Stimulated activated CD4-positive, alpha-beta T cell treated with anti-CD3 and anti-CD28 coated beads, Interleukin-4, amount 100 ng/mL, for 24 hours (primary cell): ENCODE measurements at places on chromosomes 4 and X.
A peak's percentile ranks its signal among the peaks of the same experiment; 100 is the strongest.

- no peak for DNase-seq
Measured at GRCh38 chr4:66035701-66036100, 365.4 kb upstream of the EPHA5 start.

DNA sequence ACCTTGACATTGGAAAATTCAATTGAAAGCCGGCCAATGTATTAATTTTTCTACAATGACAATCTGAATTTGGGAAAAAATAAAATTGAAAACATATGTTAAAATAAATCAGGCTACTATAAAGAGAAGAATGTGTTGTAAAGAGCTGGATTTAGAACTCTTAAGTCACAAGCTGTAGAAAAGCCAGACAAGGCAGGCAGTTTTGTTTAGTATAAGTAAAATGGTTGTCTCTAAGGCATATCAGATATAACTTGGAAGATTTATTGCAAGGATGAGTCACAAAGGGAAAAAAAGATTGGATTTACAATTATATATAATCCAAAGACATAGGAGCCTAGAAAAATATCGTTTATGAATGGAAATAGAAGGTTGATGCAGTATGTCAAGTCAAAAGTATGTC, 549.1 kb upstream of the EPHA5 start:
- DNase-seq: no peak

- no peak for DNase-seq
Measured at GRCh38 chr4:125952631-125953030, 637.9 kb downstream of the FAT4 start.

GRCh38 chrX:10992110-10992509, 119.0 kb upstream of the HCCS start:
- DNase-seq: no peak

GRCh38 chr4:15068298-15068697, 66.0 kb downstream of the CPEB2 start:
- DNase-seq: no peak

DNA sequence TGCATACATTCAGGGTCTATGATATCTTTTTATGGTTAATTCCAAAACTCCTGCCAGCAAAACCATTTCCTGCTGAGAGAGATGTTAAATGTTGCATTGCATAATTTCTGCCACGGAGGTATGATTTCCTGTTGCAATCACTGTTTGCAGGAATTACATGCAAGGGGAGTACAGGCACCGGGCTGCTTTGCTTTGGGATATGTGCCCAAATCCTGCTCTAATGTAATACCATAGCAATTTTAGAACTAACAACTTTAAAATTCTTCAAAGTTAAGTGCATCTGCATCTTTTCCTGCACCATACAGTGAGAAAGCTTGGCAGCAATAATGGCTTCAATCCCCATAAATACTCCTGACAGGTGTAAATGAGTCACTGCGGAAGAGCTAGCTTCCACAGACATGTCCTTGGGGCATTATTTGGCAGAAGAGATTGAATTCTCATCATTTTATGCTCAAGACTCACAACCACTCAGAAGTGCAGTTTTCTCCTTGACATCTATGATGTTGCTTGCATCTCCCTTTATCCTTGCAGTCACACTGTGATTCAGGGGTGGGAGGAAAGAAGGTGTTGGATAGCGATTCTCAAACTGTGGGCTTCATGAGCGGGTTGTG, 29.6 kb downstream of the TRIM2 start:
- no peak for DNase-seq

DNA sequence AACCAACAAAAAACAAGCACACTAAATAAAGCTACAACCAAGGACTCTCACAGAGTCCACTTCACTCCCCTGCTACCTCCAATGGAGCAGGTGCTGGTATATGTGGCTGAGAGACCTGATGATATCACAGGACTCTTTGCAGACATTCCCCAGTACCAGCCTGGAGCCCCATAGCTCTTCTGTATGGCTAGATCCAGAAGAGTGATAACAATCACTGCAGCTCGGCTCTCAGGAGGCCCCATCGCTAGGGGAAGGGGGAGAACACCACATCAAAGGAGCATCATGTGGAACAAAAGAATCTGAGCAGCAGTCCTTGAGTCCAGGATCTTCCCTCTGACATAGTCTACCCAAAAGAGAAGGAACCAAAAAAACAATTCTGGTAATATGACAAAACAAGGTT, 237.1 kb upstream of the TLL1 start:
- no peak for DNase-seq

DNA sequence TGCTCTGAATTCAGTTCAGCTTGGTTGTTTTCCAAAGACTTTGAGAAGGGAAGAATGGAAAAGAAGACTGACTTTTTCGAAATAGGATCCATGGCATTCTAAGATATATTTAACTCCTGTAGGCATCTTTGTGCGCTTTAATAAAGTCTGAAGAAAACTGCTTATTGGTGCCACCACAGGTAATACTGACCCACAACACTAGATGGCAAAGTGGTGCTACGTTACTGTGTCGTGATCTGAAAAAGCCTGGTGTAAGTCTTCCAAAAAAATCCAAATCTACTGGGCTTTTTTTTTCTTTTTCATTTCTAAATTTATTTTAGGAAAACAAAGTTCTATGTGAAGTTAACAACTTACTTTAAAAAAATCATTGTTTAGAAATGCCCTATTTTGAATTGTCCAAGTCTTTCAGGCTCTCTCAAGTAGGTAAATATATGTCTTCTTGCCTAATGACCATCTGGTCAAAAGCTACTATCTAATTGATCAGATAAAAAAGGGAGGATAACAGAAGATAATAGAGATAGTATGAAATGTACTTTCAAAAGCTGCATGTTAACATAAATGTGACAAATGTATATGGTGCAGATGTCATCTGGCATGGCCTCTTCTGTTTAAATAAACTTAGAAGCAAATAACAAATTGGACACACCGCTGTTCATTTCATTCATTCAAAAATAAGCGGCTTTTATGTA, 47.0 kb upstream of the MID1IP1 start:
- DNase-seq: peak; percentile 40

GRCh38 chr4:84913176-84913575, 53.3 kb downstream of the WDFY3 start:
- DNase-seq: no peak

GRCh38 chrX:25020391-25020904, 4.7 kb upstream of the ARX start:
- no peak for DNase-seq

DNA sequence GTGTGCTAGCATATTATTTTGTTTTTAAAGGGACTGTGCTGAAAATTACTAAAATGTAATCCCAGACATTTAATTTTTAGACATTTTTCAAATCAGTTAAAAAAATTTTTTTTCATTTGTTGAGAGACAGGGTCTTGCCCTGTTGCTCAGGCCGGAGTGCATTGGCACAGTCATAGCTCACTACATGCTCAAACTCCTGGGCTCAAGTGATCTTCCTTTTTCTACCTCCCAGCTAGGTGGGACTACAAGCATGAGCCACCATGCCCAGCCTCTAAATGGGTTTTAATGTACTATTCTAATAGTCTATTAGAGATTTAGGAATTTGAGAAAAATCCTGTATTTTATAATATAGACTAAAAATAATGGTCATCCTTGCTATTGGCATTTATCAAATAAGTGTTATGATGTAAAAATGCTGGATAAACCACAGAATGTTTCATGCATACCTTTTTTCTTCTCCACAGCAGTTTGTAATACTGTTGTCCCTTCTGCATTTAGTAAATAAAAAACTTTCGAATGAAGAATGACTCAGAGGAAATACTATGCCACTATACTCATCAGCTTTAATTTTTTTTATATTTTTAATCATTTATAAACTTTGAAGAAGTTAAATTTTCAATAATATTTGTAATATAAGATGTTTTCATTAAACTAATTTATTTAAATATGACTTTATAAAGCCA, 29.9 kb downstream of the CPEB2 start:
- no peak for DNase-seq

DNA sequence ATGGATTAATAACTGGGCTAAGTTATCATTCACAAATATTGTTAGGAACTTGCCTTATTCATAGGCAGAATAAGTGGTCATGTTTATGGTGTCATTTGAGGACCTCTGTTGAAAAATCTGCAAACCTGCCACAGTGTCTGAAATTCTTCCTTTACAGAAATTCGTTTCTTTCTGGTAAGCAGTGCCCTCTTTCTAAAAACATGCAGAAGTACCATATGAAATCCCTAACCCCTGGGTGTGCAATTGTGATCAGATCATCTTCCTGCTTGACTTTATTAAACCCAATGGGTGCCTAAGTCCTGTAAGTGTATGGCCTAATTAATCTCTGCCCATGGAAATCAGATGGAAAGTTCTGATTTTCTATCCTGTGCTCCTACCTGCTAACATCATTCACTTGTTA, 4.4 kb upstream of the HTATSF1 start:
- DNase-seq: no peak

DNA sequence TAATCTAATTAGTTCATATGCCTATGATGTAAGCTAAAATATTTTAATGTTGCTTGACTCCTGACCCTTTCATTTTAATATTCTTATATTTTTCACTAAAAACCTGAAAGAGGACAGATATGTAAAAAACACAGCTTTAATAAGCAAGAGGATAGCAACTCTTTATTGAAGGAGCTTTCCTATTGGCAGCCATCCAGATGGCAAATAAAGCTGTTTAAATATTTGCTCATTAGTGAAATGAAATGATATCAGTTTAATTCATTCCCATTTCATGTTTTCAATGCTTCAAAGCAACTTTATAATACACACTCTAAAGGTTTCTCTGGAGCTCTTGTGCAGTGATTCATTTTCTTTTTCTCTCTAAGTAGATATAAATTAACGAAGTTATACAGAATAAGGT, 473.4 kb downstream of the PCDH7 start:
- DNase-seq: no peak

- no peak for DNase-seq
Measured at GRCh38 chr4:123127218-123127617, 204.8 kb upstream of the NUDT6 start.

DNA sequence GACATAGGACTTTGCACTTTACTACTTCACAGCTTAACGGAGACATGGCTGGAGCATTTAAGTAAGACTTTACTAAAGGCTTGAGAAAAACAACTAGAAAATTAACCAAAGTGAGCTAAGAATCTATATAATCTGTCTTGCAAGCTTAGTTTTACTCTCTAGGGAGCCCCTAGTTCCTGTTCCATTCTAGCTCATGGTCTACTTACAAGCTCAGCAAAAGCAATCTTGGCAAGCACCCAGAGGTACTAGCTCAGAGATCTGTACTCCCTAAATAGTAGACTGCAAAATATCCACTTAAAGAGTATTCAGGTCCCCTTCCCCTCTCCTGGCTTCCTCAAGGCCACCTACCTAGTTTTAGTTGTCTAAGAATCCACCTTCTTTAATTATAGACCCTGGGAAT, 469.0 kb downstream of the IDS start:
- no peak for DNase-seq

DNA sequence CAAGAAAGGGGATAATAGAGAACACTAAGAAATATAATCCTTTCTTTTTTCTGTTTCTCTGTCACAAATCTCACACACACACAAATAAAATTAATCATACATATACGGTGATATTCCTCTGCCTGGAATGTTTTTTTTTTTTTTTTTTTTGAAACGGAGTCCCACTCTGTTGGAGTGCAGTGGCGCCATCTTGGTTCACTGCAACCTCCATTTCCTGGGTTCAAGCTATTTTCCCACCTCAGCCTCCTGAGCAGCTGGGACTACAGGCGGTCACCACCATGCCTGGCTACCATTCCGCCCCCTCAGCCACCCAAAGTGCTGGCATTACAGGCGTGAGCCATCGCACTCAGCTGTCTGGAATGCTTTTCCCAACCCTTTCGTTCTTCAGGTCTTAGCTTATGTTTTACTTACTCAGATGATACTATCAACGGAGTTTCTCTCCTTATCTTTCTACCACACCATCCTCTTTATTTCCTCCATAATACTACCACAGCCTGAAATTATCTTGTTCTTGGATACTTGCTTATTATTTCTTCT, 69.3 kb downstream of the ANKRD17 start:
- DNase-seq: no peak

GRCh38 chrX:85109235-85109634, 105.6 kb downstream of the APOOL start:
- DNase-seq: no peak

DNA sequence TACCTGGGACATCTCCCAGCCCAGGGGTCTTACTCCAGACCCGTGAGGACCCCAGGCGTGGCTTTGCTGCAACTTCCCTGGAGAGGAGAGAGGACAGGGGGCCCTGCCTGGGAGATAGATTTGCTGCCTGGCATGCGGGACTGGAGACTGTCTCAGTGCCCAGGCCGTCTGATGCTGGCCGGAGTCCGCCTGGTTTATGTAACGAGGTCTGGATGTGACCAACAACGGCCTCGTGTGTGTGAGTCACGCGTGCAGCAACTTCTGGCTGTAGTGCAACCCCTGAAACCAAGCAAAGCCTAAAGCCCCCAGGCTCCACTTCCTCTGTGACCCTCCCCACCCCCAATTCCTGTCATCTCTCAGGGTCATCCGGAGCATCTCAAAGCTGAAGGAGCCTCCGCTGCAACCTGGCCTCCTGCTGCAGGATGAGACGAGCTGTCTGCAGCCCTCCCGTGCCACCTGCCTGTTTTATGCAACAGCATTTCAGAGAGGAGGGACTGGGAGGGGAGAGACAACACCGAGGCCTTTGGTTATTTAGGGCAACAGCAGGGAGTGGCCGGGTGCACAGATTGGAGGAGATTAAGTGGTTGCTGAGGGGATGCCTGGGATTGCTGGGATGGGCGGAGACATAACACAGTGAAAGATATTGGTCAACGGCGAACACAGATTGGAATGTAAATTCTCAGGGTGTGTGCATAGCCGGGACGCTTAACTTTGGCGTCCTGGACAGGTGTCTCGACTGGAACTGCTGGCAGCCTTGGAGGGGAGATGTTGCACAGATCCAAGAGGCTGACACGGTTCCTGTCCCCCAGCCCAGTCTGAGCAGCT, 16.0 kb downstream of the XG start:
- no peak for DNase-seq

GRCh38 chrX:100948557-100948956, 19.8 kb upstream of the XKRX start:
- DNase-seq: no peak

- DNase-seq: no peak
Measured at GRCh38 chr4:93749292-93749761, 79.2 kb upstream of the ATOH1 start.

- DNase-seq: no peak
Measured at GRCh38 chr4:13166214-13166613, 317.9 kb downstream of the RAB28 start.

DNA sequence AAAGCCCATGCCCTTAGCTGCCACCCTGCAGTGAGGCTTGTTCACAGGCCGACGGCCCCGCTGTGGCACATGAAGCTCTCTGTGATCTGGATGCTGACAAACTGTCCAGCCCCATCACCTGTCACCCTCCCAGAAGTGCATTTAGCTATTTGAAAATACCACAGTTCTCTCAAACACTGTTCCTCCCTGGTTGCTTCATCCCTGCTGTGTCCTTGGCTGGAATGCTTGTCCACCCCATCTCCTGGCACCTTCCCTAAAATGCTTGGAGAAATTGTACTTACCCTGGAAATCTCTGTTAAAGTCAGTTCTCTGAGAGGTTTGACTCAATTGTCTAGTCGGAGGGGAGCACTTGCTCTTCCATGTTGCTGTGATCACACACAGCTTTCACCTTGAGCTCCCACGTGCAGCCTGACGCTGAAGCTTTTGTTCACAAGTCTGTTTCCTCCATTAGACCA, 10.1 kb downstream of the SYNPO2 start:
- DNase-seq: no peak
